Suppressor macrophage treated with lipopolysaccharide for 4 hours (primary cell): ENCODE measurements at places on chromosomes 1 and 21.

GRCh38 chr21:43333298-43334062 lies 93.5 kb downstream of the SIK1 start:
- peak; percentile 36 for DNase-seq

GRCh38 chr1:174742805-174743653 lies 256.7 kb upstream of the CACYBP start:
- DNase-seq = peak; percentile 7

DNA sequence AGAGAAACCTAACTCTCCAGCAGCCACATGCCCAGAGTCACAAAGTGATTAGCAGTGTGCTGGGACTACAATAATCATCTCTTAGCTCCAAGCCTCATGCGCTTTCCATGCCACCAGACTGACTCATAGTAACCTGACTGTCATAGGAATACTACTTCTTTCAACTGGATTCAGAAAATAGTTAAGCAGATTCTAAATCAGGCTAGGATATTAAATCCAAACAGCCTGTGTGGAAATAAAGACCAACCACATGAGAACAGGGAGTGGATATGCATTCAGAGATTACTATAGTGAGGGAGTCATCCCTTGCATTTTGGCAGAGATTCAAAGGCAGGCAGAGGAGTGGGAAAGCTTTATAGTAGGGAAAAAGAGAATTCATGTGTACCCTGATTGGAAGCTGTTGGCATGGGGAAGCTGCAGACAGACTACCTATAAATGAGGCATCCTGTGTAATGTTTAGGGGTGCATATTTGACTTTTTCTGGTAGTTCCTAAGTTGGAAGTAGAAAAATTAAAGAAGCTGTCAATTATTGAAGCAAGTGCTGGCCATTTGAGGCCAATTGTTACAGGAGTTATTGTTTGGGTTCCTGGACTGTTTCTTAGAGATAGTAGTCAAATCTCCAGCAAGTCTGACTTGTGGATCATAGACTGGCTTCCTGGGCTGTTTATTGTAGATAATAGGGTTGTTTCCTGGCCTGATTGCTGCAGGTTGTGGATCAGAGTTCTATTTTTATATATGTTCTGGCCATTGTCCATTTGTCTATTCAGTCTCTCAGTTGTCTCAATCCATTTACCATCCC lies 31.7 kb upstream of the DNAH14 start:
- DNase-seq = no peak

DNA sequence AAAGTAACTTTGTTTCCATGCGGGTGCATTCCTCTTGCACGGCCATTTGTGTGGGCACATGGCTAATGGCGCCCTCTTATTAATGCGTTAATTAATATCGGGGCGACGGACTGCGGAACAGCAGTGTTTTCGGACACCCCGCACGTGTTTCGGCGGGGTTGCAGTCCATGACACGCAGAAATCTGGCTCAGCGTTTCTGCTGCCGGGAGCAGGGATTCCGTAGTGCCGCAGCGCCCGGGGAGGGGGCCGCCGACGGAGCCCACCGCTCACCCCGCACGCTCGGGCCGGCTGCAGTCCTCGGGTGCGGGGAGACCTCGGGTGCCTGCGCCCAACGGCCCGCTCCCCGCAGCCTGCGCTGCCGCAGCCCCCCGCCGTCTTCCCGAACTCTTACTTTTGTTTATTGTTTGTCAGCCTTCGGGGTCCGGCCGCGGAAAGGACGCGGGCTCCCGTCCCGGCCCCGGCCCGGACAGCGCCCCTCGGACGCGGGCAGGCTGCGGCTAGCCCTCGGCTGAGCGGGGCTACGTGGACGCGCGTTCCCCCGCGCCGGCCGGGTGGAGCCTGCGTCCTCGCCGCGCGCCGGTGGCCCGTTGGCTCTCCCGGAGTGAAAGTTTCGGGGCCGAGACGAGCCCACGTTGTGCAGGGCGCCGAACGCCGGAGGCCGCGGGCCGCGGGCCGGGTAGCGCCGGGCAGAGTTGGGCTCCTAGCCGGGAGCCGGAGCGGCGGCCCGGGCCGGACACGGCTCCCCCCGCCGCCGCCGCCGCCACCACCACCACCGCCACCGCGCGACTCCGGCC lies 849 bp downstream of the NFIA start:
- DNase-seq = peak; percentile 45

DNA sequence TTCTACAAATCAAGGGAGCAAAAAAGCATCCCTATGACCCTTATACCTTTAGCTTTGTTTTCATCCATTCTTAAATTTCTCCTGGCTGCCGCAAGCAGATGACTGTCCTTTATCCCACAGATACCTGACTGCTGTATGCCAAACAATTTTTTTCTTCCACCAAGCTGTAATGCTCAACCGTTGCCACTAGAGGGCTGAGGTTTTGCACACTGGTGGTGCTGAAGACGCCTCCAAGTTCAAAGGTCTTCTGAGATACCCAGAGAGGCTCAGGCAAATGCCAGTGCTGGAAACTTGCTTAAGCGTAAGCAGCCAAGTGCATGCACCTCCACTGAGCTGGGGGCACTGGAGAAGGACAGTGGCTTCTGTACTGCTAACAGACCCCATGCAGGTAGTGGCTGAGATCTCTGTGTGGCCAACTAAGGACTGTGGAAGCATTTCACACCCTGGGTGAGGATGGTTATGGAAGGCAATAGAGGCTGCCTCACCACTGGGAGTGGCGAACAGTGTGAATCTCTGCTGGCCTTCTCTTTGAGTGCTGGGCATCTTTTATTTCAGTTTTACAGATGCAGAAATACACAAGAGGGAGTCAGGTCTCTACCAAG lies 28.5 kb downstream of the CNIH3 start:
- peak; percentile 65 for DNase-seq

GRCh38 chr1:151852733-151853132 lies 779 bp downstream of the THEM5 start:
- DNase-seq = no peak

DNA sequence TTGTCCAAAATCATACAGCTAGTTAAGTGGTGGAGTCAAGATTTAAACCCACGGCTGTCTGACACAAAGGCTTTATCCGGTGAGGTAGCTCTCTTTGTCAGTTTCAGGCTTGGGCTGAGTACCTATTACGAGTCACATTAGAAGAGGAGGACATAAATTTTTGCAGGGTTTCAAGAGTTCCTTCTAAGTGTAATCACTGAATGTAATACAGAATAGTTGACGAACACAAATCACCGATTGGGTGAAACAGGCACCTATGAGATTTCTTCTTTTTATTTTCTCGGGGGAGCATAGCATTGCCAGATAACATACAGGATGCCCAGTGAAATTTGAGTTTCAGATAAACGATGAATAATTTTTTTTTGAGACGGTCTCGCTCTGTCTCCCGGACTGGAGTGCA lies 847 bp downstream of the PSMD4 start:
- no peak for DNase-seq

GRCh38 chr1:223319905-223320580 lies 43.9 kb downstream of the SUSD4 start:
- no peak for DNase-seq

GRCh38 chr1:16072616-16073484 lies 601 bp downstream of the FAM131C start:
- no peak for DNase-seq

- DNase-seq = no peak
Measured at GRCh38 chr21:34531399-34531798, 19.4 kb upstream of the KCNE1 start.

GRCh38 chr1:97350241-97350640 lies 570.6 kb downstream of the DPYD start:
- no peak for DNase-seq
